ENCODE measurements at places on chromosomes 3 and 15.

DNA sequence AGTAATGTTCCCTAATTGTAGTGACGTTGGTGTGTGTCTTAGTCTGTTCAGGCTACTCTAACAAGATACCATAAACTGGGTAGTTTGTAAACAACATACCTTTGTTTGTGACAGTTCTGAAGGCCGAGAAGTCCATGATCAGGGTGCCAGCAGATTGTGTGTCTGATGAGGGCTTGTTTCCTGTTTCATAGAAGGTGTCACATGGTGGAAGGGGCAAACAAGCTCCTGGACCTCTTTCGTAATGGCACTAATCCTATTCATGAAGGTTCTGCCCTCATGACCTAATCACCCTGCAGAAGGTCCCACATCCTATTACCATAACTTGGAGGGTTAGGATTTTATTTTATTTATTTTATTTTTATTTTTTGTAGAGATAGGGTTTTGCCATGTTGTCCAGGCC is 11.1 kb downstream of the ATXN7 start:
- no peak for DNase-seq

GRCh38 chr15:22980189-22981050 is at the start of gene CYFIP1:
Gene CYFIP1, minus strand, starts transcription at chr15:22980368. Its CDS starts 33,083 bp downstream, at chr15:22947285.
- no peak for DNase-seq

- DNase-seq = no peak
Observed at GRCh38 chr15:85324202-85324601, 56.2 kb upstream of the AKAP13 start.

DNA sequence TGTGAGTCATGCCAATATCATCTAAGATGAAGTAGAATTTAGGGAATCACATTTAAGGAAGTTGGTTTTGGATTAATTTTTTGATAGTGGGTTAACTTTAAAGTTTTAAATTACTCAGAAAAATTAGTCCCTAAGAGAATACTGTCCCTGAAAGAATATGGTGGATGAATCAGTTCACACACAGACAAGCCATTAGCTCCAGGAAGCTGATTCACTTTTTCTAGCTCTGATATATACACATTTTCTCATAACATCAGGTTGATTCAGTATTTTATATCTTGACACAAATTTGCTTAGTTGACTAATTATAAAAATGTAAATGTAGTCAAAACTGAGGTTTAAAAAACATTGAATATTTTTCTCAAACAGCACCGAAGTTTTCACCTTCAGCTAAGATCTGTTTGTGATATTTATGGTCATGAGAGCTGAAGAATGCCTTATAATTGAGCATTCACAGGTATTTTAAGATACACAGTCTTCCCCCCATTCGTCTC is 55.1 kb downstream of the MYH15 start:
- DNase-seq = no peak

- no peak for DNase-seq
Observed at GRCh38 chr3:12959838-12960378, 113.3 kb downstream of the IQSEC1 start.
